ENCODE measurements at places on chromosomes 7 and 10. TPM values are rescaled to one million over a fixed set of nuclear protein-coding genes. Genes with fewer than 3 reads are reported as not detected.

The GPR85 gene
- 2.8 TPM for total RNA-seq

The GRID2IP gene
- not detected for total RNA-seq

The LRRD1 gene
- total RNA-seq, result not detected

The ARMS2 gene
- not detected for total RNA-seq

The CYP2C19 gene
- not detected for total RNA-seq

The PRLHR gene
- not detected for total RNA-seq

Measured in hair follicle dermal papilla cell (primary cell).